ENCODE measurements at places on chromosomes 12 and 14. TPM values are rescaled to one million over a fixed set of nuclear protein-coding genes. Genes with fewer than 3 reads are reported as not detected.

Gene OTOGL
- total RNA-seq, result 0.26 TPM

GRCh38 chr12:33605757-33606156 lies 166.1 kb upstream of the SYT10 start:
- no peak overlapping the region for H3K27ac ChIP-seq
- H3K36me3 ChIP-seq, result no peaks in the 10 kb centered on the region
- no peaks in the 10 kb centered on the region for H3K27me3 ChIP-seq
- H3K4me3 ChIP-seq, result no peak overlapping the region
- no peak for DNase-seq

DNA sequence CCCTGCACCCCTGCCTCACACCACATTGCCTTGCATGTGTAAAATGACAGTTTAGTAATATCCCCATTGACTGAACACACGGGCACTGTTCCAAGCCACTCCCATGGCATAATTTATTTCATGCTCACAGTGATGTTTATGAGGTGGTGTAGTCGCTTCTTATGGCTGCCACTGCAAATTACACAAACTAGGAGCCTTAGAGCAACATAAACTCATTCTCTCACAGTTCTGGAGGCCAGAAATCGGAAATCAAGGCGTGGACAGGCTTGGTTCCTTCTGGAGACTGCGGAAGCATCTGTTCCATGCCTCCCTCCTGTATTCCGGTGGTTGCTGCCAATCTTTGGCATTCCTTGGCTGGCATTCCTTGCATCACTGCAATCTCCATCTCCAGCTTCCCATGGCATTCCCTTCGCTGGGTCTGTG lies 97.3 kb downstream of the RIN3 start:
- no peak for DNase-seq
- H3K27ac ChIP-seq, result no peak overlapping the region
- H3K36me3 ChIP-seq, result no peaks in the 10 kb centered on the region
- no peaks in the 10 kb centered on the region for H3K4me1 ChIP-seq
- H3K27me3 ChIP-seq, result no peaks in the 10 kb centered on the region

- no peak overlapping the region for H3K4me3 ChIP-seq
- no peak for DNase-seq
- no peak overlapping the region for H3K27ac ChIP-seq
- H3K4me1 ChIP-seq, result no peaks in the 10 kb centered on the region
- H3K27me3 ChIP-seq, result no peaks in the 10 kb centered on the region
These were observed 101.4 kb downstream of the GPR65 start for GRCh38 chr14:88106377-88106776.

Gene SELPLG
- 2.3 TPM for total RNA-seq

- peaks cover 3% of the 10 kb centered on the region for H3K4me1 ChIP-seq
- no peak overlapping the region for H3K27ac ChIP-seq
- no peak overlapping the region for H3K4me3 ChIP-seq
- no peak for DNase-seq
These were observed 25.6 kb downstream of the STX2 start for GRCh38 chr12:130813436-130813835.

- H3K36me3 ChIP-seq, result no peaks in the 10 kb centered on the region
- no peak overlapping the region for H3K4me3 ChIP-seq
- no peak for DNase-seq
- peaks cover 43% of the 10 kb centered on the region for H3K4me1 ChIP-seq
- no peaks in the 10 kb centered on the region for H3K27me3 ChIP-seq
- peak overlapping the region; percentile 9 for H3K27ac ChIP-seq
These were observed 25.0 kb downstream of the SH2B3 start for GRCh38 chr12:111430433-111431353.

Gene GZMB
- total RNA-seq, result not detected

DNA sequence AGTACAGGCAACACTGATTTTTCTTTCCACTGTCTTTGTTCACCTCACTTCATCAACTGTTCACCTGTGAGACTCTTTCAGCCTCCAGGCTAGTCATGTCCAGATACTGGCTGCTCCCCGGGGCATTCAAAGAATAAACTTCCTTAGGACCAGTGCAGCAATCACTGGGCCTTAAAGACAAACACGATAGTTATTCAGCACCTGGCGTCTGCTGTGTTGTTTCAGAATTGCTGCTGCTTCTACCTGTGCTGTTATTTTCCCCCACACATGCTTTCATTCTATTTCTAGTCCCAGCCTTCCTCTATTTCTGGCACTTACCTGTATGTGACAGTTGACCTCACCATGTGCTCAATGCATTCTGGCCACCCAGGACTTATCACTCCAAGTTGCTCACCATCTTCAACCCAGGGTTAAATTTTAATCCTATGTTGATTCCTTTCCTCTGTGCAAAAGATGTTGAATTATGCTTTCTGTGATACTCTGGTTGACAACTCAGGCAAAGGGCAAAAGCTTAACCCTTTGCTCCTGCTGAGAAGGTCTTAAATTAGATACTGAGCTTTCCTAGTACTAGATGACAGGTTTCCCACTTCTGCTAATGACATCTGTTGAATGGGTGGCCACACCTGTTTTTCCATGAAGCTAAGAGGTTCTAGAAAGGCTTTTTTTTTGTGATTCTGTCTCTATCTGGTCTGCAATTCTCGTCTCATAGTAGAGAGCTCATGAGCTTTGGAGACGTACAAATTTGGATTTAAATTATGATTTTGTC lies 41.4 kb downstream of the PTPRQ start:
- H3K27ac ChIP-seq, result no peak overlapping the region
- H3K27me3 ChIP-seq, result no peaks in the 10 kb centered on the region
- H3K4me1 ChIP-seq, result no peaks in the 10 kb centered on the region
- no peak for DNase-seq
- H3K4me3 ChIP-seq, result no peak overlapping the region

- H3K27ac ChIP-seq, result no peak overlapping the region
- no peak overlapping the region for H3K4me3 ChIP-seq
- DNase-seq, result no peak
- H3K36me3 ChIP-seq, result no peaks in the 10 kb centered on the region
- H3K27me3 ChIP-seq, result no peaks in the 10 kb centered on the region
These were observed 174.8 kb downstream of the LRIG3 start for GRCh38 chr12:58745348-58746125.

DNA sequence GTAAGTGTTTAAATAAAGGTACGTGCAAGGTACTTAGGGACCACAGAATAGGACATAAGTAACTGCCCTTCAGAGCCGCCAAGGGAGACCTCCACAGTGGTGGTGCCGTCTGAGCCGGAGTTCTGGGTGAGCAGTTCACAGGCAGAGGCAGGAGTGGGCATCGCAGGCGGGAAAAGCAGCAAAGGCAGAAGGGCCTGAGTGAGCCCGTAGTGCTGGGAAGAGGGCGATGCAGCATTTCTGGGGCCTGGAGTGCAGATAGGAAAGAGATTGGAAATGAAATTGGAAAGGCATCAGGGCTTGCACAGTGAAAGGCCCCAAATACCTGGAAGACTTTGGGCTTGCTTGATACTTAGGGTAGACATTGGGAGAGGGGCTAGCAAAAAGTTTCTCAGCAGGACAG lies 32.9 kb downstream of the EVL start:
- no peaks in the 10 kb centered on the region for H3K4me1 ChIP-seq
- no peak overlapping the region for H3K4me3 ChIP-seq
- no peak for DNase-seq
- no peak overlapping the region for H3K27ac ChIP-seq
- no peaks in the 10 kb centered on the region for H3K36me3 ChIP-seq

Data from body of pancreas (tissue), 4 donors.